ENCODE measurements at places on chromosomes 2 and 18.

GRCh38 chr2:56132138-56132537 is 51.7 kb upstream of the CCDC85A start:
- peak; percentile 47 for DNase-seq

DNA sequence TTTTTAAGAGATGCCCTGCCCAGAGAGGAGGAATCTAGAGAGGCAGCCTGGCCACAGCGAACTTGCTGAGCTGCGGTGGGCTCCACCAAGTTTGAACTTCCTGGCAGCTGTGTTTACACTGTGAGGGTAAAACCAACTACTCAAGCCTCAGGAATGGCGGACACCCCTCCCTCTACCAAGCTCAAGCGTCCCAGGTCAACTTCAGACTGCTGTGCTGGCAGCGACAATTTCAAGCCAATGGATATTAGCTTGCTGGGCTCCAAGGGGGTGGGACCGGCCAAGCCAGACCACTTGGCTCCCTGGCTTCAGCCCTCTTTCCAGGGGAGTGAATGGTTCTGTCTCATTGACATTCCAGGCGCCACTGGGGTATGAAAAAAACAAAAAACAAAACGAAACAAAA is 289.4 kb downstream of the KCNS3 start:
- DNase-seq: no peak

DNA sequence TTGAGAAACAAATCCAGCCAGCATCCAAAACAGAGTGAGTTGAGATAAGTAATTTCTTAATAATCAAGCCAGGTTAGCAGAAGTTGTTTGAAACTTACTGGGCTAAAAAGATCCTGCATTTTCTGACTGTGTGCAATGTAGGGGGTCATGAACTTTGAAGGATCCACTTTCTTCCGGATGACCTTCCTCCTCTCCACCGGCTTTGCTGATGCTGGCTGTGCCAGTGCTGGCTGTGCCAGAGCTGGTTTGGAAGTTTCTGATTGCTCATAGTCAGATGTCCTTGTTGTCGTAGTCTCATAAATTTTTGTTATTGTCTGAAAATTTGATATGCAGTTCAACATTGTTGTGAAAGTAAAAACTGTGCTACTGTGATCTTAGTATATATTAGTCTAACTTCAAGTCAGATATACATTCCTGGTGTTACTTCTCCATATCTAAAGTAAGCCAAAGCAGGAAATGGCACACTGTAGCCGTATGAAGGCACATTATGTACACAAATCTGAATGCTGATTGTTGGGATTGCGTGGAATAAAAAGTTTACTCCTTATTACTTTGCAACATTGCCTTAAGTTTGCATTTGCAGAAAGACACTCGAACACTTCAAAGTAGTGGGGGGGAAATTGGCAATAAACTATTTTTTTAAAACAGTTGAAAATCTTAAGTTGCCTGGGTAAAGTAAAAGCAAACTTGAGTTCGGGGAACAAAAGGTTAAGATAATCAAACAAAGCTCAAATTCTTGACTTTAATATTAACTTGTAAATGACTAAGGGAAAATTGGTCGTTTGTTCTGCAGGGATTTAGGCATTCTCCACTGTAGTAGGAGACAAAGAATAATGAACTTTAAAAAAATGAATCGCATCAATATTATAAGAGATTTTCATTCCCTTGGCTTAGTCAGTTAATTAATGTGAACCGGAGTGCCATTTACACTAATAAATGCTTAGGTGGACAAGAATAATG is 6.4 kb downstream of the NEB start:
- no peak for DNase-seq

DNA sequence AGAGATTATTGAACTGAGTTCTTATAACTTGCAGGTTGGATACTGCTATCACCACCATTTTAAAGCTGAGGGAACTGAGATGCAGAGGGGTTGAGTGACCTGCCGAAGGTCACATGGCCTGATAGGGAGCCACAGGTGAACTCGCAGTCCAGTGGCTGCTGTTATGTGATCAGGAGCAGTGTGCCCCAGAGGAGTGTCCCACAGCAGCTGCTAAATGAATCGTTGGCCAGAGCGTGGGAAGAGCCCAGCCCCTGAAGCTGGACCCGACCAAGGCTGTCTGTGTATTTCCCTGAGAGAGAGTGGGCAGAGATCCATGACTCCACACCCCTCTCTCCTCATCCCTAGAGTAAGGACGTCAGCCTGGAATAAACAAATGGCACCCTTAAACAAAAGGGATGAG is 26.7 kb upstream of the PRLH start:
- no peak for DNase-seq

- peak; percentile 82 for DNase-seq
Observed at GRCh38 chr2:120736624-120737339, 1.1 kb downstream of the GLI2 start.

DNA sequence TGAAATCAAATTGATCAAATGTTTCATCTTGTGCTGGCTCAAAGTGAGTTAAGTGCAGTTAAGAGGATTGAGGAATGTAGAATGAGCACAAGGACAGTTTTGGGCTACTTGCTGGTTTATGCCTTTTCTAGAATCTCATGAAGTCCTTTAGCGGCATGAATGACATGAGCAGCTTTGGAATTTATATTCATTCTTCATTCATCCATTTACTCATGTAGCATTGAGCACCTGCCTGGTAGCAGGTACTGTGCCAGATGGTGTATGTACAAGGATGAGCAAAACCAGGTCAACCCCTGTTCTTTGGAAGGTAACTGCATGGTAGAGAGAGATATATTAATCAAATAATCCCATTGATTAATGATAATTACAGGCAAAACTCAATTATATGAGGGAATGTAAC is 1.2 kb downstream of the ICOS start:
- DNase-seq: no peak

DNA sequence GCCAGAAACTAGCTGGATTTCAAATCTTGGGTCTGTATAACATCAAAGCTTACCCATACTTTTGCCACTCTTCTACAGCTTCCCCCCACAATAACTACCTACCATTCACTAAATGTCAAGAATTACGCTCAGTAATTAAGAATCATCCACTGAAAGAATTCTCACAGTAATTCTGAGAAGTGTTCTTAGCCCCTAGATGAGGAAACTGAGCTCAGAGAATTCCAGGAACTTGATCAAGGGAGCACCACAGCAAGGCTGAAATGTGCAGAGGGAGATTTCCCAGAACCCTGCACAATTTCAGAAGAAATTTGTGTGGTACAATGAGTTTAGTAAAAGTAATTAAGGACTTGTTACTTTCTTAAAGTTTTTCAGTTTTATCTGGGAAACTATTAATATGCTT is 194.5 kb upstream of the STK17B start:
- no peak for DNase-seq

GRCh38 chr2:38218591-38218991 is 142.6 kb upstream of the CYP1B1 start:
- DNase-seq: no peak

DNA sequence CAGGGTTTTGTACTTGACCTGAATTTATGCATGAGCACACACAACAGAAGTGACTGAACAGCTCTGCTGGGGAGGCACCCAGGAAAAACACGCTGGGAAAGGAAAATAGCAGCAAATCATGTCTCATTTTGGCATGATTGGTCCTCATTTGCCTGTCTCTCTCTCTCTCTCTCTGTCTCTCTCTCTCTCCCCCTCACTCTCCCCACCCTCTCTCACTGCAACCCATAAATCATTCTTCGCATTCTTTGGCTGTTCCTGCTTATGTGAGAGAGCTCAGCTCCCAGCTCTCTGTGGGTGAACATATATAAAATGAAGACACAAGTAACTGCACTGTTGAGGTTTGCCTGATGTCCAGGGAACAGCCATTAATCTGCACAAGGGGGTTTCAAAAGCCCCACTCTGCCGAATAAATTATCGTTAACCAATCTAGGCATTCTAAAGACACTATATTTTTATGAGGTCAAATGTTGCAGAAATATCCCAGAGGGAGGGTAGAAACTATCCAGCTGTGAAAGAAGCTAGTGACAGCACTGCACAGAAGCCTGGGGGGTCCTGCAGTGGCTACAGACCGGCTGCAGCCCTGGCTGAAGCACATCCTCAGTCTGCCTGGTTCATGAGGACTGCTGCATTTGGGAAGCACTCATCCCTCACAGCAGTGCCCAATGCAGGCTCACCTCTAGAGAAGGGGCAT is 260.3 kb downstream of the AFF3 start:
- DNase-seq: peak; percentile 96

DNA sequence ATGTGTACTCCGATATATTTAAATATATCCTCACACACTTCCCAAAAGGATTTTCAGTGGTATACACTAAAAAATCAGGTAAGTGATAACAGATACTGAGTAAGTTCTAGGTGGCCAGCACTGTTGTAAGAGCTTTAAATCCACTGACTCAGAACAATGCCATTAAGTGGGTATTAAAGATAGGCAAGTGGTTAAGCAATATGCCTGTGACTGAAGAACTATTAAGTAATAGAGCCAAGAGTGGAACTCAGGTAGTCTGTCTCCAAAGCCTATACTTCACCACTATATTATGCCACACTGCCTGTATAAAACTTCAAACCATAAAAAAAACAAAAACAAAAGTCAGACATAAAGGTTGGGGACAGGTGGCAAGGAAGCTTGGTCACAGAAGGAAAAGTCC is 37.2 kb downstream of the THUMPD2 start:
- DNase-seq: no peak

DNA sequence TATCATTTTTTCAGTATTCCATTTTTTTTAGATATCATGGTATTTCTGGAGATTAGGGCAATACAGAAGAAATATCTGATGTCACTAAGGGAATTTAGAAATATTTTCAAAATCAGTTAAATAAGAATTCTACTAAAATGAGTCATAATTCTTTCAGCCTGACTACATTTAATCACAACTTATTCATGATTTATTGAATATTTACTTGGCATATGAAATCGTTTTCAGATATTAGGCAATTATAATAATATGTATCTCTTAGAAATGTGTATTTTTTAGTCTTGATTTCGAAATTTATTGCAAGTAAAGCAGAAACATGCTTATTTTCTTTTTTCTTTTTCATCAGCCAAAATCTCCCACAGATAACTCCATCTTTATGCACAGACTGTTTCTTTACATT is 142.2 kb downstream of the CCDC102B start:
- no peak for DNase-seq

DNA sequence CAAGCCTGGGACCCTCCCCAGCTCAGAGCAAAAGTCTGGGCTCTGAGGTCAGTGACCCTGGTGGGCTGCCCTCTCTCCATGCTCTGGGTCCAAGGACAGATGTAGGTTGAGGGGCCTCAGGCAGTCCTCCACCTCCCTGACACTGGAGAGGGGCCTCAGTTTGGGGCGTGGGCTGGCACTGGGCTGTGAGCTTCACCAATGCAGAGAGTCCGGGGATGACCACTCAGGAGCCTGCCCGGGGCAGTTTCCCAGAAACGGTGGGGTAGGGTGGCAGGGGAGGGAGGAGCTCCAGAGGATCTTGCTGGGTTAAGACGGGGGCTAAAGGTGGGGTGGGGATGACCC is 40.5 kb upstream of the SMAD7 start:
- DNase-seq: no peak

DNA sequence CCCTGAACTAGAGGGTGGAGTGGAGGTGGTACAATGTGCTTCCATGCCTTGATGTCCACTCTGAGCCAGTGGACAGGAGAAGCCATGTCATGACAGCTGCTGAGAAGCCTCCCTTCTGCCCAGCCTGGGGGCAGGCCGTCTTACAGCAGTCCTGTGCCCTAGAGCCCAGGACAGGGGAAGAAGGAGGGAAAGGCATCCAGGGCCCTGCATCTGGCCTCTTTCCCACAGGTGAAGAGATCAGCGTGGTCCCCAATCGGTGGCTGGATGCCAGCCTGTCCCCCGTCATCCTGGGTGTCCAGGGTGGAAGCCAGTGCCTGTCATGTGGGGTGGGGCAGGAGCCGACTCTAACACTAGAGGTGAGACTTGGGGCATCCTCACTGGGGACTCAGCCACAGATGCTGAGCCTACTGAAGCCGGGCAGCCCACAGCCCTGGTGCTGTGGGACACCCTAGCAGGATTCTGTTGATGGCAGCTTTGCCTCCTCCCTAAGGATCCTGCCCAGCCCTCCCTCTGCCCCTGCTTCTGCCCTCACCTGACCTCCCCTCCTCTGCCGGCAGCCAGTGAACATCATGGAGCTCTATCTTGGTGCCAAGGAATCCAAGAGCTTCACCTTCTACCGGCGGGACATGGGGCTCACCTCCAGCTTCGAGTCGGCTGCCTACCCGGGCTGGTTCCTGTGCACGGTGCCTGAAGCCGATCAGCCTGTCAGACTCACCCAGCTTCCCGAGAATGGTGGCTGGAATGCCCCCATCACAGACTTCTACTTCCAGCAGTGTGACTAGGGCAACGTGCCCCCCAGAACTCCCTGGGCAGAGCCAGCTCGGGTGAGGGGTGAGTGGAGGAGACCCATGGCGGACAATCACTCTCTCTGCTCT is 3.1 kb downstream of the IL36RN start:
- no peak for DNase-seq

GRCh38 chr2:72539071-72539552 is 286.7 kb downstream of the EXOC6B start:
- DNase-seq: peak; percentile 74
